NCI-H460 (cell line): ENCODE measurements at places on chromosomes 2 and 18.
A peak's percentile ranks its signal among the peaks of the same experiment; 100 is the strongest.

- DNase-seq, result no peak
Measured at GRCh38 chr2:36482576-36483214, 115.3 kb downstream of the FEZ2 start.

DNA sequence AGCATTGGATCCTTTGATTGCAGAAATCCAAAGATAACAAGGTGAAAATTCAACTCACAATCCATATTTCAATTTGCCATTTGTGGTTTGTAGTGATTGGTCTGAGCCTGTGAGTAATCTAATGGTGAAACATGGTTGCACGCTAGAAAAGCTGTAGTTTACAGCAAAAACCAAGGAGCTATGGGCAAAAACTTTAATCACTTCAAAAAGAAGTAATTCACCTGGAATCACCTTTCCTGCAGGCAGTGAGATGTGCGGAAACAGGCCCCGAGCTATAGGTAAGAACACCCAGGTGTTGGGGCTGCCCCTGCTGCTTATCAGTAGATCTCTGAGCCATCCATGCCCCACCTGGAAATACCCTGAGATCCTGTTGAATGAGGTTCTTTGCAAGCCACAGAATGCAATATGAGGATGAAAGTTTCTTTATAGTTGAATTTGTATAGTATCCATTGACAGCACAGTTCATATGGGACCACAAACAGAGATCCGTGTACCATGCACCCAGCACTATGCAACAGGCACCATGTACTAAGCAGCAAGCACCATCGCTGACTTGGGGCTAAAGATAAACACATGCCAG is 208.2 kb downstream of the SPP2 start:
- DNase-seq, result no peak

DNA sequence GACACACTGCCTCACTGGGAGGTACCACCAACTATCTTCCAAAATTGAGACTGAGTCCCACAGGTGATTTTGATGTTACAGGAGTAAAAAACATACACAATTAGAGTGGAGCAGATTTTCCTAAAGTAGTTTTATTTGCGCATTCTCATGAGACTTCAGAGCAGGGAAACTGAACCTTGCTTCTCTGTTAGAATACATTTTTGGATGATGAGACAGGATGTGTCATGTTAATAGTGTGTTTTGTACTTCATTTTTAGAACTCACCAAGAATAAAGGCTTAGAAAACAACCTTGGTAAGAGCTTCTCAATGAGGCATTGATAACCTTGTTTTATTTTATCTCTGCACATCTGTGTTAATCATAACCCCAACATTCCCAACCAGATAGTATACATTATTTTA is 310.2 kb upstream of the GALNT5 start:
- DNase-seq, result no peak

DNA sequence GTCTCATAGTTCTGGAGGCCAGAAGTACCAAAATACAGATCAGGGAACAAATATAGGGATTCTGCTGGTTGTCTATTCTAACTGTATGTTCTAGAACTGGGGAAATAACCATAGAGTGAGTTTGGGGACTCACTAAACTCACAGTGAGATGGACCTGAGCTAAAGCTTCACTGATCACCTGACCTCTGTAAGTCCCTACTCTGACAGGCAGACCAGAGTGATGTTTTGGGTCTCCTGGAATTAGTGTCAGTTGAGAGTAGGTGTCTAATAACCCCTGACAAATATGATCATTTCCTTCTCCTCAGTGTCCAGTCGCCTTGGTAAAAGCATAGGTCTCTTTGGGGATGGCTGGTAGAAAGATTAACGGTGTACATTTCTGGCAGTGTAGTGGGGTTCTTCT is 14.2 kb downstream of the PIKFYVE start:
- DNase-seq, result no peak

DNA sequence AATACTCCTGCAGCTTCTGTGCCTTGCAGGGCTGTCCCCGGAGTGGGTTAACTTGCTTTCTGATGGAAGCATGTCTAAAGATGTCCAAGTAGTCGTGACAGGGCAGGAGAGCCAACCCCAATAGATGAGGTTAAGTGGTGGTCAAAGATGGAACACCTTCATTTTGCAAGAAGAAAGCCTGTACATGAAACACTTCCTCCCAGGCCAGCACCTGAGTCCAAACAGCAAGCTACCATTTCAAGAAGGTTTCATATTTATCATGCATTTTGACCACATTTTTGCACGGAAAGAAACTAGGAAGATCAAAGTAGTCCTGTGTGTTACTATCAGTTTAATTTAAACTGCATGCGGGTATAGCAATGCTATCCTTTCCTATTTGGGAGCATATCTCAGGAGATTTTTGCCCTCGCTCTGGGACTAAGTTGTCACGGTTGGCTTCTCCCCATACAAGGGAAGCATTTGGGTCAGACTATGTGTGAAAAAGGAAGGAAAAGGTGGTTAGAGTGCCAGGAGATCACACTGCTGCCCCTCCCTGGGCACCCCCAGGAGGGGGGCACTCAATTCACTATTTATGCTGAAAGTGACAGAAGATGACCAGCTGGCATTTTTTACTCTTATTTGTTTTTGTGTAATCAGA is 187.6 kb downstream of the ZNF521 start:
- DNase-seq, result no peak

- DNase-seq, result no peak
Measured at GRCh38 chr18:40662898-40663437, 1292.1 kb upstream of the PIK3C3 start.

- no peak for DNase-seq
Measured at GRCh38 chr2:28430377-28430765, 37.7 kb downstream of the FOSL2 start.

DNA sequence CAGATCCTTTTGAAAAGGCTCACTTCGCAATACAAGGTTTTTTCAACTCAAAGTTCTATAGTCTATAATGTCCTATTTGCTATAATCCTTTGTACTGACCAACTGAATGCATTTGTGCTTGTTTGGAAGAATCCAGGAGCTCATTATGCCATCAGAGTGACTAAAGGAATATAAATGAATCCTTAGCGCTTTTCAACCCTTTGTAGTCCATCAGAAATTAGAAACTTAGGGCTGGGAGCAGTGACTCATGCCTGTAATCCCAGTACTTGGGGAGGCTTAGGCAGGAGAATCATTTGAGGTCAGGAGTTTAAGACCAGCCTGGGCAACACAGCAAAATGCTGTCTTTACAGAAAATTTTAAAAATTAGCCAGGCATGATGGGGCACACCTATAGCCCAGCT is 330.2 kb upstream of the CHAC2 start:
- DNase-seq, result no peak

GRCh38 chr2:79792090-79792489 is 279.2 kb downstream of the CTNNA2 start:
- no peak for DNase-seq

- no peak for DNase-seq
Measured at GRCh38 chr2:23452853-23453420, 68.0 kb downstream of the KLHL29 start.

- no peak for DNase-seq
Measured at GRCh38 chr2:119010336-119010735, 68.3 kb downstream of the MARCO start.

- DNase-seq, result no peak
Measured at GRCh38 chr18:58225101-58225500, 181.1 kb downstream of the NEDD4L start.

DNA sequence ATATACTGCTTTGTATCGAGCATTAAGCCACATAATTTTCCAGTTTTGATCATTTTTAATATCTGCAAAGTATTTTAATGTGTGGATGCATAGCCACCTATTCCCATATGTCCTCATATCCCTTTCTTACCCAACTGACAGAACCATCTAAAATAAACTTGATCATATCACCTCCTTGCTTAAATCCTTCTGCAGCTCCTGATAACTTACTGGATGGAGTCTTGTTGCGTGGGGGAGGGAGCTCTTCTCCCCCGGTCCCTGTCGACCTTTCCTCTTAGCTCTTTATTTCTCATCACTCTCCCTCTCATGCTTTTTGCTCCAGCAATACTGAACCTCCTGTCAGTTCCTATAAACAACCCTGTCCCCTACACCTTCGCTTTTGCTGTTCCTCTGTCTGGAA is 18.7 kb downstream of the TMEM178A start:
- DNase-seq, result no peak

DNA sequence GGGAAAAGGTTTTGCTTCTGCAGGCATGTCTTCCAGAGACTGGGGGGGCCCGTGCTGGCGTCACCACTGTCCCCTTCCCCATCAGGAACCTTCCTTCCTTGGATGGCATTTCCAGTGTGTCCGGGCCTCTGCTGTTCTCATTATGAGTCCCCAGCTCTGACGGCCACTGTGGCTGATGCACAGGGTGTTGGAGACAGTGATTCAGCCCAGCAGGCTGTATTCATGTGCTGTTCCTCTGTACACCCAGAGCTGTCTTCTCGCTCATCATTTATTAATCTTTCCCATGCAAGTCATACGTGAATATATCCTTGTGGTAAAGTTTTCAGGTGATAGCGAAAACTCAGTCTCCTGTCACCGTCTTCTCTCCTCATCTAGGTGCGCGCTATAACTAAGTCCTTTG is 57.7 kb downstream of the ASAP2 start:
- DNase-seq, result no peak

DNA sequence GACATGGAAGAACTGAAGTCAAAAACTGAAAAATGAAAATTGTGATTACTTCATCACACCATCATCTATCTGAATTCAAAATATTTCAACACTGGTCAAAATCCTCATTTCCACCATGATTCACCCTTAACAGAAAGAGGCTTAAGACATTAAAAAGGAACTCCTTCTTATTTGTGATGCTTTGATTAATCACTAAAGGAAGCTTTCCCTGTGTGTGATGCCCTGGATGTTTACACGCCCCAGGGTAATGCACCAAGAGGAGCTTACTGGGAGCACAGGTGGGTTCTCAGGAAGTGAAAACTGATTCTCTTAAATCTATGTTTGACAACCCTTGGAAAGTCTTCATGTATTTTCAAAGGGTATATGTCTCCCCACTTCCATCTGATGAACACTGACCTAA is 11.5 kb downstream of the GRB14 start:
- no peak for DNase-seq

DNA sequence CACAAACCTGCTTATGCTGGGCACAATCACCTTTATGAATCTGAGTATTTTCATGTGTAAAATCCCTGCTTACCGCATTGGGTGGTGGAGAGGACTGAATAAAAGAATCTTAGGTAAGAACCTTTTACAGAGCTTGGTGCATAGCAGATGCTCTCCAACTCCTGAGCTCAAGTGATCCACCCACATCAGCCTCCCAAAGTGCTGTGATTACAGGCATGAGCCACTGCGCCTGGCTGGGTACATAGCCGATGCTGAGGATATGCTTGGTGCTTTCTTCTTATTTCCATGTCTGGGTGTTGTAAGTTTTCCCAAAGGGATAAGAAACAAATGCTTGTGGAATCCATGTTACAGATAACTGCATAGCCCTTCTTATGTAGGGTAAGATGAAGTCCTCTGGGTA is 244.3 kb upstream of the PXDN start:
- DNase-seq, result no peak

DNA sequence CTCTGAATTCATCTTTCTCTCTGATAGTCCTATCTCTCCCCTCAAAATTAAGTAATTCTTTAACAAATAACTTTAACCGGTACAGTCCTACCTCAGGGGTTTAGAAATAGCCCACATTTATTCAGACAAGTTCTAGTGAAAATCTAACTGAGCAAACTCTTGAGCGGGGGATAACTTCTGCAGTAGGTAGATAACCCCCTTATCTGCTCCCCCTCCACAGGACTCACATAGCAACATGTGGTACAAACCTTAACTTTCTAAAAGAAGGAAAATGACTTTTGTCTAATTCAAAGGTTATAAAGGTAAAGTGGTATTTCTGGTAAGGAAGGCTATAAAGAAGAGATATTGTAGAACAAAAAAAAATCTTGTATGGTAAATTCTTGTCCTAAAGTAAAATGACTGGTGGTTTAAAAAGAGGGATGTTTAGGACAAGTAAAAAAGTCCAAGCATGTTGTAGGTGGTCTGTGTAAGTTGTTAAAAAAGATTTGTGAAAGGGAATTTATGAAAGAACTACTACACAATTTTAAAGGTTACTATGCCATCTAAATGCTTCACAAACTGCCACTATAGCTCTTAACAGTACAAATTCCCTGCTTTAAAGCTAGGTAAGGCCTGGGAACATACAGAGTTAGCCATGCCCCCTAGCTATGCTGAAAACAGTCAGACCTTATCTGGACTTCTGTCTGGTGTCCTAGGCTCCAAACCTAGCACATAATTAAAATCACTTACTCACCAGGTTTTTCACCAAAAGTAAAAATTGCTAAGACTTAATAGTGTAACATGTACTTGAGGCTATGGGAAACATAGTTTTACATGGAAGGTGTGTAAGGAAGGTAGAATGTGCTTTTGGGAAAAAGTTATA is 8.1 kb upstream of the RPIA start:
- no peak for DNase-seq

DNA sequence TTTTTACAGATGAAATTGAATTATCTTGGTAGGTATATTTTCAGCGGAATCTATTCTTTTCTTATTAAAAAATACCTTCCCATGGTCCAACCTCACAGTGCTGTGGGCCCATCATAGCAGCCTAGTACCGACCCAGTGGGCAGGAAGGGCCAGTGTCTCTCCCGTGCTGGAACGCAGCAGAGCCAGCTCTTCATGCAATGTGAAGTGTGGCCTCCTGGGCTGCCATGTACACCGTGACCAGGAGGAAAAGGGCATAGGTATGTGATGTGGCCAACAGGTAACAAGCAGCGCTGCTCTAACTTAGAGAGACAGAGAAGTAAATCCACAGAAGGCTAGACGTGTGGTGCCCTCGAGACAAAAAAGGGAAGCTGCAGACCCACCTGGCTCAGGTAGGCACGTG is 221.1 kb upstream of the SALL3 start:
- DNase-seq, result no peak

GRCh38 chr18:5630057-5630899 is 86.5 kb upstream of the EPB41L3 start:
- peak; percentile 66 for DNase-seq

- no peak for DNase-seq
Measured at GRCh38 chr18:25531207-25531606, 179.2 kb upstream of the ZNF521 start.

- DNase-seq, result no peak
Measured at GRCh38 chr2:210616074-210616473, 59.7 kb downstream of the CPS1 start.

DNA sequence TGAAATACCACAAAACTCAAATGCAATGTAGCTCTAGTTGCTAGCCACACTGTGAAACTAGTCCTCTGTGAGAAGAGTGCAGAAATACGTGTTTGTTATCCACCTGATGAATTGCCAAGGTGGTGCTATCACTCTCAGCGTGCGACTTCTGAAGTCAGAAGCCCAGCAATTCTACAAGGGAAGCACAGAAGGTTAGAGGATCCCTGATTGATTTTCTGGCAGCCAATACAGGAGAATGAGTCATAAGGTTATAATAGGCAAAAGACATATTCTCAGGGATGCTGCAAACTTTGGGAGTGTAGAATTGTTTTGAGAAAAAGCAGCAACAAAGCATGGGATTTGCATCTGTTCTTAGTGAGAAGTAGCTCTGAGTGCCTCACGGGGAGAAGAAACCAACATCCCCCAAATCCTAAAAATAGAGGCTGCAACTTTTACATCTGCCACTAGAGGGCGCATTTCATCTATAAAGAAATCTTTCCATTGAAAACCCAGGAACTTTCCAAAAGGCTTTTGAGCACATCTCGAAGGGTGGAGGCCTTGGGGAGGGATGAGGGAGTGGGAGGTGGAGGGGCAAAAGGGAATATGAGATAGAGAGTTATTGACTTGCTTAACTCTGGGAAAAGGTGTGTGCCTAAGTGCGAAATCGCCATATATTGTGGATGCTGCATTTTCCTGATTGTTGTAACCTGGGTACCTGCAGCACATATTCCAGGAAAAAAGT is 78.0 kb downstream of the TMEM182 start:
- peak; percentile 47 for DNase-seq

GRCh38 chr2:128523457-128523856 is 204.8 kb upstream of the HS6ST1 start:
- DNase-seq, result no peak
